ENCODE measurements at places on chromosomes 7 and 10. TPM values are rescaled to one million over a fixed set of nuclear protein-coding genes. Genes with fewer than 3 reads are reported as not detected.

DNA sequence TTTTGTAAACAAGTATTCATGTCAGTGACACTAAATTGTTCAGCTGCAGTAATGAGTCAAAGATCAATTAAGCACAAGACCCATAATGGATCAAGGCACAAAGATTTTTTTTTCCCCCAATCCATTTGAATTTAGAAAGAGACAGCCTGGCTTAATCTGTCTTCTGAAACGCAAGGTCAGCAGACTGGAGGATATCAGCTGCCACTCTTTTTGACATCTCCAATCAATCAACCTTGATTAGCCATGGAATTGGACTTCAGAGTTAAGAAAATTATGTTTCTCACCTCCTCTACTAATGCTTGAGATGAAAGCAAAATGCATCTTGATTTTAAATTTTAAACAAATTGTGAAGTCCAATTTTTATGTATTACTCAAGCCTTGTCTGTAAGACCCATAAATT is 642.4 kb upstream of the STEAP1 start:
- DNase-seq, result no peak

GRCh38 chr10:23037561-23037960 is 57.8 kb upstream of the MSRB2 start:
- no peak for DNase-seq

DNA sequence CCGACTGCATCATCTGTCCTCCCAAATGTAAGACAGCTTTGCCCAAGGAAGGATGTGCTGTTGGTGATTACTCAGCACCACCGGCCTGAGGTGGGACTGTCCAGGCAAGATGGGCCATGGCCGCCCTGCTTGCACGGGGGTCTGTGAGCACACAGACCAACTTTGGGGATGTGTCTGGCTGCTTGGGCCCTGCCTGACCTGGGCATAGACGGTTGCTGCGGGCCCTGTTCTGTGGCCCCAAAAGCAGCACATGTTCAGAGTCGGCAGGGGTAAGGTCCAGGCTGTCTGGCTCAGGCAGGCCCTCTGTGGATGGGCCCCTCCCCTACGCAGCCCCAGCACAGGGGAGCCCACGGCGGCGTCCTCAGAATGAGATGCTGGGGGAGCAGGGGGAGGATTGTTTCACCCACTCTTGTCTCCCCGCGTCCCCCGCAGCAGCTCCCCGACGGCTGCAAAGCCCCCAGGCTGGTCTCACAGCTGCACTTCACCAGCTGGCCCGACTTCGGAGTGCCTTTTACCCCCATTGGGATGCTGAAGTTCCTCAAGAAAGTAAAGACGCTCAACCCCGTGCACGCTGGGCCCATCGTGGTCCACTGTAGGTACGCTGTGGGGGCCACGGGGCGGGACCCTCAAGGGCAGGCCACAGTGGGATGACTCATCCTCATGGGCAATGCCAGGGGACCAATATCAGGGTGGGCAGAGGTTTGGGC is 58.4 kb downstream of the MKI67 start:
- DNase-seq, result no peak

DNA sequence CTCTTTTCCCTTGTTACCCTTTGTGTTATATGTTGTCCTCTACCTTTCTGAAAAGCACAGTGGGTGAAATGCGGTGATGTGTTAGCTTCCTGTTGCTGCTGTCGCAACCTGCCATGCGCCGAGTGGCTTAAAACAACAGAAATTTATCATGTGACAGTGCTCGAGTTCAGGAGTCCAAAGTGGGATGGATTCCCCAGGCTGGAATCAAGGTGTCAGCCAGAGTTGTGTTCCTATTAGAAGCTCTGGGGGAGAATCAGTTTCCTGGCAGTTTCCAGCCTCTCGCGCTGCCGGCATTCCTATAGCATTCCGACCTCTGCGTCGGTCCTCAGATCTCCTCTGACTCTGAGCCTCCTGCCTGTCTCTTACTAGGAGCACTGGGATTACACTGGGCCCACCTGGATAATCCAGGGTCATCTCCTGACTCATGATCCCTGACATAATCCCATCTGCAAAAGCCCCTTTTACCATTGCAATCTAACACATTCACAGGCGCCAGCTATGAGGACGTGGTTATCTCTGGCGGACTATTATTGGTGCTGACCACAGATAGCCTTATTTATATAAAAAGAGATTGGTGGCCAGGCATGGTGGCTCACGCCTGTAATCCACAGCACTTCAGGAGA is 207.5 kb downstream of the CUX1 start:
- DNase-seq, result no peak

Gene EVX1
- total RNA-seq, result 2.5 TPM

DNA sequence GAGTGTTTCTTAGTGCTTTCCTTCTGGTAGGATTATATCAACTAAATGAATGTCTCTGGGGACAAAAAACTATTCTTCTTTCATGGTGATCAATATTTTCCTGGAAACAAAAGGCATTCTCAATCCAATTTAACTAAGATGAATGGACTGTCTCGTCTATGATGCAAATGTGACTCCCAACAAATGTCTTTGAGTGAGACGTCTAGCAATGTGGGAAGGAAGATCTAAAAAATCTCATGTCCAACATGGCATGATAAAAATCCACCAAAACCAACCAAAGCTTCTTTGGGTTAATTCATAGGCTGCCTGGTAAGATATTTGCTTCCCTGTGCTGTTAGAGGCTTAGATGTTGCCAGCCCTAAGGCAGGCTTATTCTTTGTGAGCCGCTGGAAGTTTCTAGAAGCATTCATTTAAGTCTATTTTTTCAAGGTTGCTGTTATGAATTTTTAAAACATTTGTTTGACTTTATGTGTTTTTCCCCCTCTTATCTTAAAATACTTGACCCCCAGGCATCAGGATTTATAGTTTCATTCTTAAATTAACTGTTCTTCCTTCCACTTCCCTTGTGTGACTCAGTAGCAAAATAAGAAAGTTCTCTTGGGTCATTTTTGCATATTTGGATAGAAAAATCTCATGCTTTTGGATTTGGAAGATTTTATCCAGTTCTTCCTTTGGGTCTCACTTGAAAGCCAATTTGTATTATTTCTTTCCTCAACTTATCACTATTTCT is 156.3 kb downstream of the NRP1 start:
- no peak for DNase-seq

GRCh38 chr10:86188326-86188725 is 178.3 kb downstream of the GRID1 start:
- no peak for DNase-seq

Gene ANKRD30A
- not detected for total RNA-seq

DNA sequence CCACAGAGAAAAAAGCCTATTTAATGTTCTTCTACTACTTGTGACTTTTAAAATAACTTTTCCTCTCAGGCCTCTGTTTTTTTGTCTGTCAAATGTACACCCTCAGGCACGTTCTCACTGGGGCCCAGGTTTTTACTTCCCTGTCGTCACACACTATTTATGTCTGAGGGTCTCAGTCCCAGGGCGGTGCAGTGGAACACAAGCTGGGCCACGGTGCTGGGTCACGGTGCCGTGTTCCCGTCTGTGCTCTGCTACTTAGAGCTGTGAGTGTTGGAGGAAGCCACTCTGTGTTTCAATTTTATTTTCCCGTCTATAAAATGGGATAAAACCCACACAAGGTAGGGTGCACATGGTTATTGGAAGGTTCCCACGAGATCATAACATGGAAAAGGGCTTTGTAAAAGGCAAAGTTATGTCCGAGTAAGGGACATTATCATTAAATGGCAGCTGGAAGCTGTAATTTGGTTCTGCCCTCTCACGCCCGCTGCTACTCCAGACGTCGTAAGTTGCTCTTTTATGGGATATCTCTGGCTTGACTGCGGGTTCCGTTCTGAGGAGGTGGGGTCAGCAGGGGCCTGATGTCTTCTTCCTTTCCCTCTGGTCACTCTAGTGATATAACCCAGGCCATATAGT is 25.2 kb downstream of the ZNF775 start:
- no peak for DNase-seq

DNA sequence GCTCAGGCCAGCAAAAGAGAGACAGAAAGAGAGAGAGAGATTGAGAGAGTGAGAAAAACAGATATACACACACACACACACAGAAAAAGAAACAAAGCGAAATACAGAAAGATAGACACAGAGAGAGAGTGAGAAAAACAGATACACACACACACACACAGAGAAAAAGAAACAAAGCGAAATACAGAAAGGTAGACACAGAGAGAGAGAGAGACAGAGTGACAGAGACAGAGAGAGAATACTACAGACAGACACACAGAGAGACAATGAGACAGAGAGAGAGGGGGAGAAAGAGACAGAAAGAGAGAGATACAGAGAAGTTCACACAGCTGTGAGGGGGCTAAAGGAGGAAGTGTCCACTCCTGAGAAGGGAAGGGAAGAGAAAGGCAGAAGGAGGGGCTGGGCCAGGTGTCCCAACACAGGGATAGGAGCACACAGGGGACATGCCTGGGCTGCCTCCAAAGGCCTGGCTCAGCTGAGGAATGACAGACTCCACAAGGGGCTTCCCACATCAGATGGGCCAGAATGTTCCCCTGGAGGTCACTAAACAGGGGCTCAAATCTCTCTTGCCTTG is 4.3 kb downstream of the GCK start:
- DNase-seq, result no peak

DNA sequence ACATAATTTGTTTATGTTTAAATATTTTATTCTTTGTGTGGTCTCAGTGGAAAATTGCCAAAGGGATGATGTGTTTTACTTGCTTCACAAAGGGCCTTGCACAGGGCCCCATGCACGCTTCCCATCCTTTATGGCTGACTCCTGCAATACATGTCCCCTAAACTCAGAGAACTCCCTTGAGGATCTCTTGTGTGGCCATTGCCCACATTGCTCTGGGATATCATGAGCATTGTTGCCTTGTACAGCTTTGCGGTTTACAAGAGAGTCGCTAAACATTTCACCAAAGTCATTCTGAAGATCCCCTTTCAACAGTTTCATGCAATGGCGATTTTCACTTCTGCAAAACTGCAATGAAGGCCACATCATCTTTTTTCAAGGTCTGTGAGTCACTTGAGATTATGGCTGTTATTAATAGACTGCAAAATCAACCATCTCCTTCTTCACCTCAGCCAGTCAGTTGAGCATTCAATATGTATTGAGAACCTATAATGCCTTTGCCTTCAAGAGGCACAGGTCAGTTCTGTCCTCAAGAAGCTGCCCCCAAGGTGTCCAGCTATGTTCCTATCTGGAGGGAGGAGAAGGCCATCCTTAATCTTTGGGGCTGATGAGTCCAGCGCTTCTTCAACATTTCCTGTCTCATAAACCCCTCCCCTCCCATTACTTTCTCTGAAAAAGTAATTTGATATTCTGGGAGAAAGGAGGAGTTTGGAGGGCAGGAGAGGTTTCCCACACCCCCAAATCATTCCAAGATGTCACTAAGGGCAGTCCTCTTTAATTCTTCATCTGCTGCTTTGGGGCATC is 108.1 kb downstream of the CCDC71L start:
- no peak for DNase-seq

Gene MNX1
- total RNA-seq, result not detected

DNA sequence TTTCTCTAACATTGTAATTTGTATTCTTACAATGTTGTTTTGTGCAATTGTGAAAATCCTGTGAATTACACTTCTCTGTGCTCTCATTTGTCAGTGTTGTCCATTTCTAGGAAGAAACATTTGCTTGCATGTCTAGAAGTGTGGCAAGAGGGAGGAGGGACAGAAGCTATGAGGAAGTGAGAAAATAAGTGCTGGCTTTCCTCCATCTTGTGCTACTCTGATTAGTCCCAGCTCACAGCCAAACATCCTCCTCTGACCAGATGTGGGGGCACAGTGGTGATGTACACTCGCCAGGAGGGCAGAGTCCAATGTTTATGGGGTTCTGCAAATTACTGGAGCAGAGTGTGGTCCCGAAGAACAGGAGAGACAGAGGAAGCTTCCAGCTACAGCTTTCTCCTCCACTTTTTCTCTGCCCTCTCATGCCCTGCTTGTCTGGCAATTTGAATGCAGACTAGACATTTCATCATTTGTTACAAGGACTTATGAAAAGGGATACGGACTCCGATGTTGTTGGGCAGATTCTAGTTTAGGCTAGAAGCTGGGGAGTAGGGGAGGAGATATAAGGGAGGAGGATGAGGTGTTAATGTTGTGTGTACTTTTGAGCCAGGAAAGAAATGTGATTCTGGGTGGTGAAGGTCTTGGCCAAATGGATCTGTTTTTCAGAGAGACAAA is 131.0 kb upstream of the C1GALT1 start:
- DNase-seq, result no peak

DNA sequence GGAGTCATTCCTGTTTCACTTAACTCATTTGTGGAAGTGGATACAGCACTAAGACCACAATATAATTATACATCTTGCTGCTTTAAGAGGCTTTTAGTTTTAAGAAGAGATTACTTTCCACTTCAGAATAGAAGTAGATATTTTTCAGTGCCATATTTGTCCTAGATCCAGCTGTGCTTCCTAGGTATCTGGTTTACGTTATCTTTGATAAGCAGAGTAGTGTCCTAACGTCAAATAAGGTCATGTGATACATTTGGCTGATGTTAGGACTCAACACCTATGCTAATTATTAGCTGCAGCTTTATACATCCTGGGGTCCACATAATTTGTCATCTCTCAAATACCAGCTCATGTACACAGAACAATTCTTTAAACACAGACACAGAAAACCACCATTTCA is 196.2 kb upstream of the SMIM30 start:
- DNase-seq, result no peak

Gene AKR1C8
- not detected for total RNA-seq

DNA sequence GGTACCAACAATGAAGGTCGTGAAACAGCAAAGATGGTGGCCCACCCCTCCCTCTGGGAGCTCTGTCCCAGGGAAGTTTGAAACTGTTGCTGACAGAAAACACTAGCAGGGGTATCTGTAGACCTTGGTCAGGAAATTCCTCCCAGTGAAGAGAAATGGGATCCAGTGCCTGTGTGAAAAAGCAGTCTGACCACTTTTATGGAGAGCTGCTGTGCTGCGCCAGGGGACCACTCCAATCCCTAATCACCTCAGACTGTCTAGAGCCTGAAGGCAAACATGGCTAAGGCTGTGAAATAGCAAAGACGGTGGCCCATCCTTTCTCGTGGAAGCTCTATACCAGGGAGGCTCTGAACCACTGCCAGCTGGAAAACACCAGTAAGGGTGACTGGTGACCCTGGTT is 38.3 kb upstream of the TMEM140 start:
- DNase-seq, result no peak

GRCh38 chr7:79455173-79455790 is 1.8 kb upstream of the MAGI2 start:
- DNase-seq, result no peak

- no peak for DNase-seq
These were observed 52.1 kb downstream of the PRF1 start for GRCh38 chr10:70550459-70550858.

GRCh38 chr10:5317547-5318107 is 47.1 kb upstream of the UCN3 start:
- no peak for DNase-seq

Gene DYNC1I1
- total RNA-seq, result 12.0 TPM

DNA sequence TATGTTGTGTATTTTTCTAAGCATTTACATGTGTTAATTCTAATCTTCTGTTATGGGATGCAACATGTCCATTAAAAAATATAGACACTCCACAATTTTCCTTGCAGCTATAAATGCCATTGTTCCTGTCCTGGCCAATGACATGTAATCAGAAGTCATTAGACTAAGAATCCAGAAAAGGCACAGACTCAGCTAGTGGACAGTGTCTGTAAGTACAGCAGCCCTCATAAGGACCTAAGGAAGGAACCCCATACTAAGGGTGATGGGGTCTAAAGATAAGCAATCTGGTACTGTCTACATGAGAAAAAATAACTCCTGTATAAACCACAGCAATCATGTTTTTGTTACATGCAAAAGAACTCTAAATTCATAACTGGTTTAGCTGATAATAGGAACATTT is 115.9 kb downstream of the GPR85 start:
- DNase-seq, result no peak

Gene SAMD9L
- total RNA-seq, result 8.6 TPM

Gene CYP3A5
- total RNA-seq, result 80.3 TPM
